ENCODE measurements at places on chromosomes 11 and 22.

- DNase-seq = peak; percentile 94
These were observed 9.8 kb downstream of the SCN4B start for GRCh38 chr11:118142809-118143208.

DNA sequence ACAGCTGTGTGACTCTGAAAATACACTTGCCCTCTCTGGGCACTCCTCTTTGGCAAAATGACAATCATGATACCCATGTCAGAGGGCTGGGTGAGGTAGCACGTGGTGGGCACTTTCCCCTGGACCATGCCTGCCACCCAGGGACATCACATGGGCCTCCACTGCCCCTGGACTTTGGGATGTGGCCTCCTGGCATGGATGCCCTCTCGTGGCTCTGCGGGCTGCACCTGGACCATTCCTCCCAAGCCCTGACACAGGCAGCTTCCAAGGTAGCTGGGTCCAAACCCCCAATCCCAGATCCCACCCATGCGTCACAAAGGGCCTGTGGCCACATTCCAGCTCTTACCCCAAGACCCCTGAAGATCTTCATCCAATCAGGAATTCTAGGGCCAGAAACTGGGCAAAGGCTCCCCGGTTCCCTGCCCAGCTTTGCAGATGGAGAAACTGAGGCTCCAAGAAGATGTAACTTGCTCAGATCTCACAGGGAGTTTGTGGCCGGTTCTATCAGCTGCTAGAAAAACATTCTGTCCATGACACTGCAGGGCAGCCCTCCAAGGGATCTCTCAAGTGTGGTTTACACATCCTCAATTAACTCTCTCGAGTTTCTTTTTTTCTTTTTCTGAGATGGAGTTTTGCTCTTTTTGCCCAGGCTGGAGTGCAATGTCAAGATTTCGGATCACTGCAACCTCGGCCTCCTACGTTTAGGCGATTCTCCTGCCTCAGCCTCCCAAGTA is 35.4 kb upstream of the CYB5R3 start:
- DNase-seq = no peak

DNA sequence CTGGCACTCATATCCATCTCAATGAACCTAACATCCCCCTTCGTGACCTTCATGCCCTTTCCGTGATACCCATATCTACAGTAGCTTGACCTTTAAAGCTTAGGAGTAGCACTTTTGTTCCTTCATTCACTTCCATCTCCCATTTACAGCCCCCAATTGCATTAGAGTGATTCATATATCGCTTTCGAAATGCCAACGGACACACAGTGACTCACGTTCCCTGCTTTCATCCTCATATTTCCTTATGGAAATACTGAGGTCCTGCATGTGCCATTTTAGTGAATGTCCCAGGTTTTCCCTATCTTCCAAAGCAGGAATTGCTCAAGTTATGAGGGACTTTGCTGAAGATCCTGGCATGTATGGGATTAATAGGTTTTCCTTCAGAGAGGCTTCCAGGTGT is 44.3 kb upstream of the CEP126 start:
- no peak for DNase-seq

DNA sequence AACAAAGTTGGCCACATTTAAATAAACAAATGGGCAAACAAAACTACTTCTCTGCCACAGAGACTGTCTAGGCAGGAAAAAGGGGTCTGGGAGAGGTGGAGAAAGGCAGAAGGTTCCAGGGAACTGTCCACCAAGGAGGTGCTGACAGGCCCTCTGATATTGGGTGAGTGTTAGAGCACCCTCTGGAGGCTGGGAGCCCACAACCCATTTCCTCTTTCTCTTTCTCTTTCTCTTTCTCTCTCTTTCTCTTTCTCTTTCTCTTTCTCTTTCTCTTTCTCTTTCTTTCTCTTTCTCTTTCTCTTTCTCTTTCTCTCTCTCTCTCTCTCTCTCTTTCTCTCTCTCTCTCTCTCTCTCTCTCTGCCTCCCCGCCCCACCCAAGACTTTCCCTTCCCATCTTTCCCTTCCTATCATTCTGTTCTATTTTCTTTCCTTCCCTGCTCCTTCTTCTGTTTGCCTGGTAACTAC is 912.8 kb downstream of the DLG2 start:
- peak; percentile 16 for DNase-seq

DNA sequence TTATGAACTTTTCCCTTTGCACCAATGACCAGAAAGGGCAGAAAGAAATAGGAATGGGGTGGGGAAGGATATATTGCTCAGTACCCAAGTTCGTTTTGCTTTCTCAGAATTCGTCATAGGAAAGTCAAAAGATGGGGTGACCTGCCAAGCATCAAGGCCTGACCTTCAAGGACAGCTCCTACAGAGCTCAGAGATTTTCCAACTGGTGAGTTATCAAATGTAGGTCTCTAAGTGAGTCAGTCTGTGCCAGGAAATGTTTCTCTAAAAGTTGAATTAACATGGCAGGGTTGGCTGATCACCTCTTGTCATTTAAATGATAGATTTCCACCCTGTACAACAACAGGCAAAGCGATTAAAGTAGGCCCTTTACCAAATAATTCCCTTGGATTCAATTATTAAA is 307.2 kb downstream of the CADM1 start:
- no peak for DNase-seq

- no peak for DNase-seq
These were observed 749 bp downstream of the VWA5A start for GRCh38 chr11:124115782-124116616.

DNA sequence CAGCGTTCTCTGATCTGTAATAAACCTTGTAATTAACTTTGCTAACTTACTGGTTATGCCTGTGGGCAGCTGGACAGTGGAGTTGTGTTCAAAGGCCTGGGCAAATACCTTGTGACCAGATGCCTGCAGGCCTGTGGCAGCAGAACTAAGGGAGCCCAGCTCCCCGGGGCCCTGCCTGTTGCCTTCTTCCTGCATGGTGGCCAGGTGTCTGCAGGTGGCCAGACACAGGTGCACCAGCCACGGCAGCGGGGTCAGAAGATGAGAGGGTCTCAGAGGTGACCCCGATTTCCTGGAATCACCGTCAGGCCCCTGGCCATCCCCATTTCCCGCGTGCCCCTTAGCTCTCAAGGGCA is 127.2 kb downstream of the OSBP2 start:
- no peak for DNase-seq

- no peak for DNase-seq
These were observed 7.9 kb downstream of the C11orf96 start for GRCh38 chr11:43950311-43950855.

DNA sequence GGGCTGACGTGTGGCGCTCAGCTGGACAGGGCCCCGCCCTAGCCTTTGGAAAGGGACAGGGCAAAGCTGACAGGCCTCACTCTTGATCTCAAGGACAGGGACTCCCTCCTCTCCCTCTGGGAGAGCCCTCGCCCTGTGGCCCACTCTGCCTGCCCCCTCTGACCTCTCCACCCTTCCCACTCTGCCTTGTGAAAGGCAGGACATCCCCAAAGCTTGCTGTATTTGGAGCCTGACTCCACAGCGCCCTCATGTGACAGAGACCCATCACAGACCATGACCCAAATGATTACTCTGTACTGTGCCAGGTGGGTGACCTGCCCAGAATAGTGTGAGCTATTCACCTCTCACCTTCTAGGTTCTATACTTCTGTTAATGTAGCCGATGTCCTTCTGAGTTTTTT is 18.8 kb downstream of the P2RY2 start:
- DNase-seq = peak; percentile 76

GRCh38 chr22:47335460-47335859 is 573.0 kb downstream of the TBC1D22A start:
- DNase-seq = no peak

GRCh38 chr11:35598254-35599125 is 19.8 kb upstream of the FJX1 start:
- no peak for DNase-seq

DNA sequence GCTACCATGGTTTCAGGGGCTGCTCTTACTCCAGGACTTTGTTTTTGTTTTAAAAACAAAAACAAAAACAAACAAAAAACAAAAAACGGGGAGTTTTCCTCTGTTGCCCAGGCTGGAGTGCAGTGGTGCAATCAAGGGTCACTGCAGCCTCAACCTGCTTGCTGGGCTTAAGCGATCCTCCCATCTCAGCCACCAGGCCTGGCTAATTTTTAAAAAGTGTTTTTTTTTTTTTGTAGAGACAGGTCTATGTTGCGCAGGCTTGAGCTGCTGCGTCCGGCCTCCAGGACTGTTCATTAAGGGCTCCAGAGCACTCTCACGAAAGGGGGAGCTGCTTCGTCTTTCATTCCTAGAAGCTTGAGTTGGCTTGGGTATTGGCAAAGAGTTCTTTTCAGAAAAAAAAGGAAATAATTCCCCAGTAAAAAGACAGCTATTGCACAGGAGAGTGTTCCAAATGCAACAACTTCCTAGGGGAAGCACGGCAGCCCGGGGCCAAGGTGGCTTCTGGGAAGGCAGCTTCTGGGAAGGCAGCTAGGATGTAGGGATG is 78.5 kb downstream of the NAT10 start:
- DNase-seq = no peak

GRCh38 chr11:73312036-73312435 is 4.0 kb downstream of the ARHGEF17 start:
- no peak for DNase-seq
